Myometrial cell (primary cell): ENCODE measurements at places on chromosomes 2 and 18. TPM values are rescaled to one million over a fixed set of nuclear protein-coding genes. Genes with fewer than 3 reads are reported as not detected.

SCYGR4 gene
- not detected in 2 replicates for total RNA-seq

CCDC148 gene
- total RNA-seq = 0.71 TPM in 1 of 2 replicates, not detected in the other

UNC80 gene
- not detected in 2 replicates for total RNA-seq

PASK gene
- total RNA-seq = 4.3 and 6.6 TPM in 2 replicates

CCDC74A gene
- 20.0 and 30.3 TPM in 2 replicates for total RNA-seq

GEN1 gene
- total RNA-seq = 6.6 and 8.0 TPM in 2 replicates

IL1RL2 gene
- 1.1 and 1.2 TPM in 2 replicates for total RNA-seq

GALNT14 gene
- total RNA-seq = 0.18 and 0.29 TPM in 2 replicates

SIX3 gene
- total RNA-seq = not detected in 2 replicates

GBX2 gene
- total RNA-seq = not detected in 2 replicates

TMEM163 gene
- total RNA-seq = not detected in 2 replicates

COL6A3 gene
- total RNA-seq = 1,153 and 1,391 TPM in 2 replicates

LYG1 gene
- 1.1 TPM in 1 of 2 replicates, not detected in the other for total RNA-seq

UGT1A6 gene
- not detected in 2 replicates for total RNA-seq
